Activated naive CD4-positive, alpha-beta T cell treated with anti-CD3 and anti-CD28 coated beads for 36 hours (primary cell): ENCODE measurements at places on chromosomes 11 and 22.

GRCh38 chr11:109641549-109641948 lies 219.6 kb downstream of the C11orf87 start:
- peak; percentile 5 for DNase-seq

GRCh38 chr11:111399187-111400031 lies 20.3 kb upstream of the POU2AF1 start:
- no peak for DNase-seq

GRCh38 chr11:132821499-132821898 lies 710.8 kb downstream of the OPCML start:
- DNase-seq, result no peak

DNA sequence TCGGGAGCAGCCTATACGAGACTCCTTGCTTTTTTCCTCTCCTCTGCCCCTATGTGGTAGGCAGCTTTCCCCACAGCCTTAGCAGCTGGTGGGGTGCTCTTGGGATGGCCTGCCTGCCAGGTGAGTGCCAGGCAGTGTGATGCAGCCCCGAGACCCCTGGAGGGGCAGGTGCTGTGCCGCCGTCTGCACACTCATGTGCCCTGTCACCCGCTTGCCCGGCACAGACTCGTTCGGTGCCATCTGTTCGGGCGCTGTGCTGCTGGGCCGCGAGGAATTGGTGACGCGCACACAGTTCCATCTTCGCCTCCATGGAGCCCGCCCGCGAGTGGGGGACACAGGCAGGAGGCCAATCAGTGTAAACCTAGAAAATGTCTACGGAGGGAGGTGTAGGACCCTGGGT lies 15.1 kb downstream of the TRMU start:
- no peak for DNase-seq

GRCh38 chr11:45752106-45752505 lies 52.8 kb upstream of the SLC35C1 start:
- DNase-seq, result no peak
